Renal cortical epithelial cell (primary cell): ENCODE measurements at places on chromosomes 7 and 10.
A peak's percentile ranks its signal among the peaks of the same experiment; 100 is the strongest.

DNA sequence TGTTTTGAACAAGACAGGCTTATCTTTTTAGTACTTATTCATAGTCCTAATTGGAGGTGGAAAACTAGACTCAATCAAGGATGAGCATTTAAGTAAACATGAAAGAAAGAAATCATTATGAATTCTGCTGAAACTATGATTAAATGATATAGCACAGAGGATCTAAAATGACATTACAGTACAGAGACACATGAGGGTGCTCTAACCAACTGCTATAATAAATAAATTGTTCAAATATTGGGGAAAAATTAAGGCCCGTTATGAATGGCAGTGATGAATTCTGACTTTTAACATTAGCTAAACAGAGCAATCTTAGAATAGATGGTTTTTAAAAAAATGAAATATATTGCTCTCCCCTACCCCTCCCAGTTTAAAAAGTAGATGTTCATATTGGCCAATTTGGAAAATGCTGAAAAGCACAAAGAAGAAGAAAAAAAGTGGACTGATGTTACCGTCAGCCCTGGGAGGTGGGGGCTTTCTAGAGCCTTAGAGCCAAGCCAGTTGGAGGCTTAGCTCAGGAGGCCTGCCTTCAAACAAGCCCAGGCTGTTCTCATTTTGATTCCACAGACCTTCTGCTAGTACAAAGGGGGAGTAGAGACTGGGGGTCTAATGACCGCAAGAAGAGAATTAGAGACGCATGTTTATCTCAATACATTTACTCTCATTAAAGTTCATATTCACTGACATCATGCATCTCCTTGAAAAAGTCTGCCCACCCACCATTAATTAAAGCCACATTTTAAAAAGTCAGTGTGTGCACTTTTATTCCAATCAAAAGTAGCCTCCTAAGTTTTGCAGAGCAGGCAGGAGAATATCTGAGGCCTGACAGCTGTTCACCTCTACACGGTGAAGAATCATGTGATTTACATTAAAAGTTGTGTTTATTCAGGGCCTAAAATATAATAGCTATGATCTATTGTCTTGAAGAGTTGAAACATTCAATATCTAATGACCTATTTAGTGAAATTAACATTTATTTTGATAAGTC lies 10.0 kb downstream of the WNT2 start:
- DNase-seq: no peak

- DNase-seq: peak; percentile 55
Measured at GRCh38 chr10:80444646-80445319, 9.3 kb upstream of the TSPAN14 start.

- no peak for DNase-seq
Measured at GRCh38 chr10:63246356-63246755, 113.2 kb downstream of the NRBF2 start.

DNA sequence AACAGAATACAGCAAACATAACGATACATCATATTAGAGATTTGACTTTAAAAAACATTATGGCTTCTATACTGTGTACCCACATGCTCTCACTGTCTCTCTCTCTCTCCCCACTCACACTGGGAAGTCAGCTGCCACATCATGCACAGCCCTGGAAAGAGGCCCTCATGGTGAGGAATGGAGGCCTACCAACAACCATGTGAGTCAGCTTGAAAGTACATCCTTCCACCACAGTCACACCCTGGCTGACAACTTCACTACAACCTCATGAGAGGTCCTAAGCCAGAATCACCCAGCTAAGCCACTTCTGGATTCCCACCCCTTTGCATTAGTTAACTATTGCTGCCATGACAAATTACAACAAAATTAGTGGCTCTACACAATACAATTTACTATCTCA lies 23.3 kb upstream of the GPR22 start:
- DNase-seq: no peak

GRCh38 chr7:38844952-38845563 lies 63.9 kb downstream of the VPS41 start:
- DNase-seq: no peak

DNA sequence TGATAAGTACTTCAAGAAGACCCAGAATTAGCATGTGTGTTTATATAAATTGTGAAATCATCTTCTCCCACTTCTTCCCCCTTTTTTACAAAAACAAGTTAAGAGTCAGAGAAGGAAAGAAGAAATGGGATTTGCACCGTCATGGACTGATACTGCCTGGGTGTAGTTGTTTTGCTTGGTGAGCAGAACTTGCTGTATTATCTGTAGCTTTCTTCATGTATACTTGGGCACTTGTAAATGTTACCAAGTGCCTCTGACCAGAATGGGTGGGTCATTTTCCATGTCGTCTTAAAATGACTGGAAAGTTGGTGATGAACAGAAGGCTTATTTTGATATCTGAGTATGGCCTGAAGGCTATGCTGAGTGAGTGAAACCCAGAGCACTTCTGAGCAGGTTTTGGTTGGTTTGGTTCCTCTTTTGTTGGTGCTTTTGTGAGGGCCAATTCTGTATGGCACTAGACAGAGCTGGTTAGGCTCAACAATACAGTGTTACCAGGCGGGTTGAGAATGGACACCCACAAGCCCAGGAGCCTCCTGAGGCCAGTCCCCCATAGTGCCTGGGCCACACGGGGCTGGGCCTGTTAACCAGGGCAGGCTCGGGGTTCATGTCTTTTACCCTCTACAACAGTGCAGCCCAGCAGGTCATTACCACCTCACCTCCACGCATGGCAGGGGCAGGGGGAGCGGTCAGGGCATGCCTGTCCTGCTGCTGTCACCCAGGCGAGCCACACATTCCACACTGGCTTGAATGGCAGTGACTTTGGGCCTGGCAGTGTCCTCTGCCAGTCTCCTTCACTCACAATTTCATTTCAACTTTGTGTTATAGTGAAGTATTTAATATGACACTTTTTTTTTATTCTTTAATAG lies 115.1 kb downstream of the CCNY start:
- DNase-seq: no peak

DNA sequence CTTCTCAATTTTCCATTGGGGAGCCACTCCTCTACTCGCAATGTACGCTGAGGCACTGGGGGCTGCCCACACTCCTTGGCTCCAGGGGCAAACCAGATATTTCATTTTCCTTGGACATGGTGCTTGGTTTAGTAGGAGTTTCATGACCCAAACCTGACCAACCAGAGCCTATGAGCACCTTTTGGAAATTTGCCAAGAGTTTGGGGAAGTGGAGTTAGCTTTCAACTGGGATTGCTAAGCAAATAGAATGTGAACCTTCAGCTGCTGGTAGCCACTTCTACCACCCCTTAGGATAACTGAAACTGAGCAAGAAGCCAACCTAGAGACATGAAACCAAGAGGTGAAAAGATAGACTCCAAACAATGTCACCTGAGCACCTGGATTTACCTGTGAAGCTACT lies 74.9 kb upstream of the COL13A1 start:
- DNase-seq: no peak

DNA sequence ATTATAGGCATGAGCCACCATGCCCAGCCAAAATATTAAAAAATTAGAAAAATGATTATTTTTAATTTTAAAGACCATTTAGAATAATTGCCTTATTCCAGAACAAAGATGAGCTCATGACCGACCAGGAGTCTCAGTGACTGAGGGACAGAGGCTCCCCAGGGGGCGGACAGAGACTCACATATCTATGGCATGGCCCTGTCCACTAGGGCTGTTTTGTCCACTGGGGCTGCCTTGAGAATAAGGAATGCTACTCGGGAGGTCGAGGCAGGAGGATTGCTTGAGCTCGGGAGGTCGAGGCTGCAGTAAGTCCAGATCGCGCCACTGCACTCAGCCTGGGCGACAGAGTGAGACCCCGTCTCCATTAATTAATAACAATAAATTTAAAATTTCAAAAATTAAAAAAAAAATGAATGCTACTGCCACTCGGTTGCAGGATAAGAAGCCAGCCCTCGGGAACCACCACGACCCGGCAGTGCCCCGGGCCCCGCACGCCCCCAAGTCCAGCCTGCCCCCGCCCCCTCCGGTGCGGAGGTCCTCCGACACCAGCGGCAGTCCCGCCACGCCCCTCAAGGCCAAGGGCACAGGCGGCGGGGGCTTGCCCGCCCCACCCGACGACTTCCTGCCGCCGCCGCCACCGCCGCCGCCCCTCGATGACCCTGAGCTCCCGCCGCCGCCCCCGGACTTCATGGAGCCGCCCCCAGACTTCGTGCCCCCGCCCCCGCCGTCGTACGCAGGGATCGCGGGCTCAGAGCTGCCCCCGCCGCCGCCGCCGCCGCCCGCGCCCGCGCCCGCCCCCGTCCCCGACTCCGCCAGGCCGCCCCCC lies 128.6 kb downstream of the APBB1IP start:
- DNase-seq: no peak

GRCh38 chr7:45574669-45575500 lies 717 bp downstream of the ADCY1 start:
- DNase-seq: no peak

- no peak for DNase-seq
Measured at GRCh38 chr7:79458796-79459195, 5.3 kb upstream of the MAGI2 start.

DNA sequence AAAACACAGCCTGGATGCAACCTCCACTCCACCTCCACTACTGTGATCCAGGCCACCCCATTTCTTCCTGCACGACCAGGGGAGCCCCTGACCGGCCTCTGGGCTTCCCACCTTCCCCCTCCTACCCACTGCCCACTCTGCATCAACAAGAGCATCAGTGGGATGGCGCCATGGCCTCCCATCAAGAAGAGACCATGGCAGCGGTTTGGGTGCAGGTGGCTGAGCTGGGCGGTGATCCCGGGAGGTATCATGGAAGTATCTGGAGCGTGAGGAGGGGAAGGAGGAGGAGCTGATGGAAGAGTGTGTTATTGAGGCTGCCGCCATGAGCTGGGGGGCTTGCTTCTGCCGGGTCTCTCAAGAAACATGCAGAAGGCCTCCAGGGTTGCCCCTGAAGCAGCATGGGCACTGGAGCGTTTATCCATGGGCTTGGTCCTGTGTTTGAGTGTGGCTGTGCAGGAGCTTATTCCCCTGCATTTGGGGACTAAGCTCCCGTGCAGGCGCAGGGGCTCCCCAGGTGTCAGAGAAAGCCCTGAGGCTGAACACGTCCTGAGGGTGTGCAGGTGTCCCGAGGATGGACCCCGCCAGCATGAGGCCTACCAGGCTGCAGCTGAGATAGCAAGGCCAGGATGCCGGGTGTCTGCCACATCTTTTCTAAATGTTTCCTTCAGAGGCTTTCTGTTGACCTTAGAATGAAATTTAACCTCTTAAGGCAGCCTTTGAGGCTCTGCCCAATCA lies 99.2 kb upstream of the PCBD1 start:
- no peak for DNase-seq

DNA sequence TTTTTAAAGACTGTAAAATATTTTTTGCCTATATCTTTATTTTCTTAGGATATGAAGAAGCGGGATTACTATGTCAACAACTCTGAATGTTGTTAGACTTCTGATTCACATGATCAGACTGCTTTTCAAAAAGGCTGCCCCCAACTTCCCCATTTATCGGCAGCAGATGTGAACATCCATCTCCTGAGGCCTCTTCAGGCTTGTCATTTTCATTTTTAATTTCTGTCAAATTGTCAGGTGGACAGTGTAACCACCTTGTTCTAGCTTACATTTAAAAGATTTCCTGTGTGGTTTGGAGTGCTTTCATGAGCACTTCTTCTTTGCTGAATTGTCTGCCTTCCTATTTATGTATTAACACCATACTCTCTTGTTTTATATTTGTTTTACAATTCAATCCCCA lies 78.8 kb upstream of the GSDME start:
- no peak for DNase-seq

DNA sequence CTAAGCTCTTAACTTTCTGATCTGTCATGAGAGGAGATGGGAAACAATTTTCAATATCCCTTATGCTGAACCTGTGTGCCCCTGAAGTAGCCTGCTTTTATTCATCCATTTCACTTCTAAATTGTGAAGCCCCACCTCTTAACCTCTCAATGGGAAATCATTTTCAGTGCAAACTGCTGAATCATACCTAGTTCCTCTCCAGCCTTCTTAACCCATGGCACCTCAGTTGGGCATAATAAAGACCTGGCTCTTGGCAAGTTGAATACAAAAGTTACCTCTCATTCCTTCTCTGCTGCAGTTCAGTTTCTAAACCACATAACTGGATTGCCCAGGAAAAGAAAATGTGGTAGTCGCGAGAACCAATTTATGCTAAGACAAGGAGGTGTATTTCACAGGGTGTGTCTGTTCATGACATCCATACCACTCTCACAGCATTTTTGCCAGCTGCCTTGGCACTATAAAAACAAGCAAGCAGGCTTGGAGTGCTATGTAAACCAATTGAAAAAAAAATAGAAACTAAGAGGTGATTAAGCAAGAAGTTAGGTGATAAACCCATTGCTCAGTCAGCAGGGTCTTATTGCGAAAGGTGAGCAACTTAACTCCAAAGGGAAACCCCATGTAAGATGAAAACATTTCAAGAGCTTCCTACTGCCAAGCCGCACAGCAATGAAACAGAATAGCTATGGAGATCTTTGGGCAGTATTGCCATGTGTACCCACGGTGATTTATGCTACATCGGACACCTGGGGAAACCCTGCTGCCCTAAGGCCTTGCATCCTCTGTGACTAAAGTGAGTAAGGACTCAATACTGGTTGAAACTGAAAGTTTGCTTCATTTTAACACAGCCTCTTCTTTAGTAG lies 57.0 kb upstream of the DKK1 start:
- peak; percentile 88 for DNase-seq

GRCh38 chr10:22659866-22660265 lies 54.5 kb downstream of the PIP4K2A start:
- no peak for DNase-seq

- DNase-seq: no peak
Measured at GRCh38 chr10:86264481-86265231, 101.9 kb downstream of the GRID1 start.

DNA sequence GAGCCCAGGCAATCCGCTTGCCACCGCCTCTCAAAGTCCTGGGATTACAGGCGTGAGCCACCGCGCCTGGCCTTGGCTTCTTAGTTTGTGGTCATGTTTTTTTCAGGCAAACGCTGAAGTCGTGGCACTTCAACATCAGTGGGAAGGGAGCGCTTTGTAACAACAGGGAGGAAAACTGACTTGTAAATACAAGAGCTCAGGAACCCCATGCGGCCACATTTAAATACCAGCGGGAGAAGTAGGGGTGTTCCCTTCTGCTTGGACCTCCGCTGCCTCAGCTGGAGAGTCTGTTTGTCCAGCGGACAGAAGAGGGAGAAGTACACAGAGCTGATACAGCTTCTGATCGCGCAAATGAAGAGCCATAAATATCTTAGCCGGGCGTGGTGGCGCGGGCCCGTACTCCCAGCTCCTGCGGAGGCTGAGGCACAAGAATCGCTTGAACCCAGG lies 108.7 kb upstream of the KMT2C start:
- DNase-seq: no peak
